ENCODE measurements at places on chromosomes 16 and 17.

GRCh38 chr16:23382279-23382678 is 70.7 kb downstream of the COG7 start:
- DNase-seq: no peak

- DNase-seq: no peak
These were observed 24.4 kb upstream of the BEAN1 start for GRCh38 chr16:66402591-66403230.

- no peak for DNase-seq
These were observed 27.8 kb upstream of the CDR2 start for GRCh38 chr16:22402191-22402590.

DNA sequence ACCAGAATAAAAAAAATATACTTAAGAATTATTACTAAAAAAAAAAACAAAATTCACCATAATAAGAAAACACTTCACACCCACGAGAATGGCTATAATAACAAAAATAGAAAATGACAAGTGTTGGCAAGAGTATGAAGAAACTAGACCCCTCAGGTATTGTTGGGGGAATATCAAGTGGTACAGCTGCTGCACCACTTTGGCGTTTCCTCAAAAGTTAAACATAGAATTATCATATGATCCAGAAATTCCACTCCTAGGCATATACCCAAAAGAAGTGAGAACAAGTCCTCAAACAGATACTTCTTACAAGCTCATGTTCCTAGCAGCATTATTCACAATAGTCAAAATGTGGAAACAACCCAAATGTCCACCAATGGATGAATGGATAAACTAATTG is 26.3 kb downstream of the AMFR start:
- DNase-seq: no peak

- no peak for DNase-seq
These were observed 19.8 kb upstream of the CMIP start for GRCh38 chr16:81424771-81425170.
